ENCODE measurements at places on chromosomes 1 and 21.

DNA sequence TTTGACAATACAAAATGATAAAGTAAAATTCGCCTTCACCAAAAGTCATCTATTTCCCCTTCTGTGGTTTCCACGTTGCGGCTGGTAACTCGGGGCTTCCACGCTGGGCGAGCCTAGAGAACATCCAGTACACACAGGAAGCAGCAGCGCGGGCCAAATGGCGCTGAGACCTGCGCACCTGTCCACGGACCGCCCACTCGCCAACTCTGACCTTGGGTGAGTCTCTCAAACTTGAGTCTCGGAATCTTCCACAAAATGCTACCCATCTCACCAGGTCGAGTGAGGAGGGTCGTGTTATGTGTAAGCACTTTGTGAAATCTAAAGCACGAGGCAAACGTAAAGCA, 820 bp upstream of the TTF2 start:
- DNase-seq, result peak; percentile 55

DNA sequence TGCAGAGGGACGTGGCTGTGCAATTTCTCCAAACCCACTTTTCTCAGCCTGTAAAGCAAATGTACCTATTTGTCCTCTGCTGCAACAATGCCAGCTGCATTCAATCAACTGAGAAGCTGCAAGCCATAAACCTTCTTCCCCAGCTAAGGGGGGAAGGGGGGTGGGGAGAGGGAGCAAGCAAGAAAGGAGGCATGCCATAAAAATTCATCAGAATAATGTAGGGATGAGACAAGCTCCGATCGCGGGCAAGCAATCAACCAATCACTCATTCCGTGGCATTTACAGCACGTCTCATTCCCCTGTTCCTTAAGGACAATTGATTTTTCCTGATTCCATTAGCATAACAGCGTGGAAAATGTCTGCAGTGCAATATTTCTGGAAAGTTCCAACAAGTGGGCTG, 144.8 kb downstream of the DMRTA2 start:
- DNase-seq, result peak; percentile 19

GRCh38 chr1:116368241-116368640, 4.8 kb upstream of the ATP1A1 start:
- DNase-seq, result no peak

- no peak for DNase-seq
These were observed 4.1 kb downstream of the GPA33 start for GRCh38 chr1:167086033-167086432.

DNA sequence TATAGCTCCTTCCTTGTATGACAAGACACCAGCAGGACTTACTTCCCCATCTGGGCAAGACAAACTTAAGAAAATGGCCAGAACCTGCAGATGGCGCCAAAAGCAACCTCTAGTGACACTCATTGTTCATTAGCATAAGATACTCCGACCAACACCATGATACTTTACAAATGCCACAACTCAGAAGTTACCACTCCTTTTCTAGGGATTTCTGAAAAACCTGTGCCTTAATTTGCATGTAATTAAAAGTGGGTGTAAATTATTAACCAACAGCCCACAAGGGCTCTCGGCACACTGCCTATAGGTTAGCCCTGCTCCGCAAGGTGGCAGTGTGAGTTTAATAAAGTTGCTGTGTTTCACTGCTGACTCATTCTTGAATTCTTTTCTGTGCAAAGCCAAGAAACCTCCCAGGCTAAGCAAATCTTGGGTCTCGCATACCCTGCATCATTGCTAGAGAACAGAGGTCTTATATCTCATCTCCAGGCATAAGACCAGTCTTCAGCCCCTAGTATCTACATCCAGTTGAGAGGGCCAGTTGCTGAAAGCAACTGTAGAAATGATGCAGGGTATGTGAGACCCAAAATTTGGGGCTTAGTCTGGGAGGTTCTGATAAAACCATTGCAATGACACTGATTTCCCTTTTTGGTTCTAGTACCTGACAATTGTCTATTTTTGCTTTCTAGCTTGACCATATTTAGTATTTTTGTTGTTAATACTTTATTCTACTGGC, 86.4 kb downstream of the FAF1 start:
- peak; percentile 71 for DNase-seq

DNA sequence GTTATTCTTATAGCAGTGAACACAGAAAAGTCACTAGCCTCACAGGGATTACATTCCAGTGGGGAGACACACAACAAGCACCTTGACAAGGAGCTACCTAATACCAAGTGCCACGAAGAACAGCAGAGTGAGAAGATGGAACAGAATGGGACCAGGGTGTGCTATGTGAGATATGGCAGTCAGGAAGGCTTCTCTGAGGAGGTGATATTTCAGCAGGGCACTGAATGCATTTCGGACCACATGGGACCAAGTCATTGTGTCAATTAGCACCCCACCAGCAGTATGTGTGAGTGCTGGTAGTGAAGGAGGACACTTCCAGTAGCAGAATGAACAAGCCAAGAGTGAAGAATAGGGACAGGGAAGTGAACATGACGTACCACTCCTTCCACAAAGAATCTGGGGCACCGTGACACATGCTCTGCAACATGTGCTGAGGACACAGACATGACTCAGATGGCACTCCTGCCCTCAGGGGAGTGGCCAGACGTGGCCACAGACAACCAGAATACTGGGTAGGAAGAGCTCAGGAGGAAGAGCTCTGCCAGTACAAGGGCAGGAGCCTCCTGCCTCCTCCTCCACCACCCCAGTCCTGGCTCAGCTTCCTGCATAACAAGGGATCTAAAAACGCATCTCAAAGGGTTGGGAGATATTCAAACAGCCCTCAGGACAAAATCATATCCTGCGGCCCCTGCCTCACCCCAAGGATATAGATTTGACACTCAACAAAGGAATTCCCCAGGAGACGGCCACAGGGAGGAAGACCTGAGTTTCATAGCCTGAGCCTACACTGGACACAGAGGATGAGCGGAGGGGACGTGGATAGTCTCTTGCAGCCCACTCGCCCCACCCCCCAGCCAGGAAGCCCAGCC, 102.5 kb downstream of the TRABD2B start:
- DNase-seq, result no peak

- no peak for DNase-seq
These were observed 5.5 kb downstream of the RIPK4 start for GRCh38 chr21:41761211-41761933.

DNA sequence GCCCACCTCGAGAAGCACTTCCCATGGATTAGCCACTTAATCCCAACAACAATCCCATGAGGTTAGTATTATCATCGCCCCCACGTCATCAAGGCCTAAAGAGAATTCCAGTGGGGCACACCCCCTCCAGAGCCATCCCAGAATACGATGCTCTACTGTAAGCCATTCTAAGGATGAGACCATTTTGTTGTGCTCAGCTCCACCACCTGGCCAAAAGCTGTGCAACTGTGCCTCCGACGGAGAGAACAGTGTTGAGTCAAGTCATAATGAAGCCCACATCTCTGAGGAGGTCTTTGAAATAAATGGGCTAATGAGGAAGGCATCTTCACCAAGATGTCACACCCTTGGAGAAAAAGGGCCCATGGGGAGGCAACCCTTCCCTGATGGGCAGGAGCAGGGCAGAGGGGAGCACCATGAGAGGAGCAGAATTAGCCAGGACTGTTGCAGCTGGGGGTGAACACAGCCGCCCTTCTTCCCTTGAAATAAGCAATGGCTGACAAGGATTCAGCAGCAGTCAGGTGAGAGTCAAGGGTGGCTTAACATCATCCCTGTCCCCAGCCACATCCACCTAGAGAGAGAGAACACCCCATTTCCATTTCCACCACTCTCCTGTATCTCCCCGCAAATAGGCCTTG, 14.6 kb downstream of the SYF2 start:
- DNase-seq, result no peak

GRCh38 chr21:32308696-32309095, 10.0 kb downstream of the MRAP start:
- no peak for DNase-seq

DNA sequence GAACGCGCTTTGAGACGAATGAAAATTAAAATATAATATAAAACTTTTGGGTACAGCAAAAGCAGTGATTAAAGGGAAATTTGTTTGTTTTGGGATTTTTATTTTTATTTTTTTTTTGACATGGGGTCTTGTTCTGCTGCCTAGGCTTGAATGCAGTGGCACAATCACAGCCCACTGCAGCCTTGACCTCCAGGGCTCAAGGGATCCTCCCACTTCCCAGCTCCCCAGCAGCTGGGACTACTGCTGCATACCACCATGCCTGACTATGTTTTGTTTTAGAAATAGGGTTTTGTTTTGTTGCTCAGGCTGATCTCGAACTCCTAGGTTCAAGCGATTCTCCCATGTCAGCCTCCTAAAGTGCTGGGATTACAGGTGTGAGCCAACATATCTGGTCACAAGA, 30.3 kb downstream of the USP24 start:
- no peak for DNase-seq

- DNase-seq, result no peak
These were observed 205.1 kb upstream of the EDN2 start for GRCh38 chr1:41689558-41689981.

GRCh38 chr1:39900662-39901463, 854 bp downstream of the MYCL start:
- peak; percentile 71 for DNase-seq

DNA sequence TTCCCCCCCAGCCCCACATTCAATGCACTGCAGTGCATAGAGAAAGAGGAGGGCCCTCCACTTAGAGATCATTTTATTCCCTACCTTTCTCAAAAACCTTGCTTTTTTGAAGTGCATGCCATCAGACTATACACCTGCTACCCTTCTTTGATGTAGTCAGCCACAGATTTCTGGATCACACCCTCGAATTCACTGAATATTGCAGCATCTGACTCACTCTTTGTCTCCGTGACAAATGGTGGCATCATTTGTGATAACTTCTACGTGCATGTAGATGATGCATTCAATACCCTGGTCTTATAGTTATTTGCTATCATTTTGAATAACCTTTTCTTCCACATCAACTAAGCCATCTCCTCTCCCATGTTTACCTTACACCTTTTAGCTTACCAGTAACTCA, 310.3 kb upstream of the SGIP1 start:
- no peak for DNase-seq

DNA sequence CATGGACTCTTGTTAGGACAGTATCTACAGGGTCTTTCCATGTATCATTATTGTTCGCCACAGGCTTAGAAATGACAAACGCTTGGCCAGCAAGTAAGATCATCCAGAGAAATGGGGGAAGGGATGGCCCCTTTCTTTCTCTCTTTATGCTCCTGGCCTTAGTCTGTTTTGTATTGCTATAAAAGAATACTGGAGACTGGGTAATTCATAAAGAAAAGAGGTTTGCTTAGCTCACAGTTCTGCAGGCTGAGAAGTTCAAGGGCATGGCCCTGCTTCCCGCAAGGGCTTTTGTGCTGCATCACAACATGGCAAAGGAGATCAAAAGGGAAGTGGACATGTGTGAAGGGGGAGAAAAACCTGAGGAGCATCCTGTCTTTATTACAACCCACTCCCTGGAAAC, 41.0 kb downstream of the DNTTIP2 start:
- DNase-seq, result no peak

DNA sequence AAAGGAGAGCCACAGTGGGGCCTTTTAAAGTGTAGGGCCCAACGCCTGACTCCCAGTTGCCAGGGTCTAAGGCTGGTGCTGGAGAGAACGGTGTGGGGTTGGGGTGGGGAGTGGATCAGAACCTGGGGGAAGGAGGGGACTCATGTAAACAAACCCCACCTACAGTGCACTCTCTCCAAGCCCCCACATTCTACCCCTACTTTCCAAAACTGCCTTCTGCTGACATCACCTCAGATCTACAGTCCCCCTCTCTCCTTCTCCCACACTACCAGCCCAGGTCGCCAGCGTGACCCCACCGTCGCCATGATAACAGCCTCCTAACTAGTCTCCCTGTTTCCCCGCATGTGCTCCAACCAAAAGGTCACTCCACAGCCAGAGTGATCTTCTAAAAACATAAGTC, 26.6 kb downstream of the TNNT2 start:
- DNase-seq, result peak; percentile 3

DNA sequence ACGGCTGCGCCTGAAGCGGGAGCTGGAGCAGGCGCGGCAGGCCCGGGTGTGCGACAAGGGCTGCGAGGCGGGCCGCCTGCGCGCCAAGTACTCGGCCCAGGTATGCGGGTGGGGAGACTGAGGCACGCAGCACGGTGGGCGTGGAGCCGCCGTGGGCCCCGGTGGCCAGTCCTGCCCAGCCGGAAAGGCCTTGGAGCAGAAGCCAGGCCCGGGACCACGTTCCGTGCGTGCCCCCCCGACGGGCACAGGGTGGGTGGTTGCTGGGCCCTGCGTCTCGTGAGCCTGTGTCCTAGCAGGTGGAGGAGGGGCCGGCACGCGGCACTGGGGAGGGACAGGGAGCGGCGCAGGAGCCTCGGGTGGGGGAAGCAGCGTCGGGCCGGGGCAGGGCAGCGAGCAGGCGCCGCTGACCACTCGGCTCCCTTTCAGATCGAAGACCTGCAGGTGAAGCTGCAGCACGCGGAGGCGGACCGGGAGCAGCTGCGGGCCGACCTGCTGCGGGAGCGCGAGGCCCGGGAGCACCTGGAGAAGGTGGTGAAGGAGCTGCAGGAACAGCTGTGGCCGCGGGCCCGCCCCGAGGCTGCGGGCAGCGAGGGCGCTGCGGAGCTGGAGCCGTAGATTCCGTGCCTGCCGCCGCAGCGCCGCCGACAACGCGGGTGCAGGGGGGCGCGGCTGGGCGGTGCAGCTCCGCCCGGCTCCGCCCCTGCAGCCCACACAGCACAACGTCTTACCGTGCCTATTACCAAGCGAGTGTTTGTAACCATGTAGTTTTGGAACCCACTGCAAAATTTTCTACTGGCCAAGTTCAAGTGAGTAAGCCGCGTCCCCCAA, 78.2 kb downstream of the SKI start:
- DNase-seq, result no peak

GRCh38 chr1:247304031-247304430, 27.6 kb downstream of the ZNF496 start:
- DNase-seq, result no peak

- no peak for DNase-seq
These were observed 339.8 kb downstream of the PRDM2 start for GRCh38 chr1:14039582-14040430.

- no peak for DNase-seq
These were observed 59.4 kb upstream of the ROR1 start for GRCh38 chr1:63714482-63714760.

DNA sequence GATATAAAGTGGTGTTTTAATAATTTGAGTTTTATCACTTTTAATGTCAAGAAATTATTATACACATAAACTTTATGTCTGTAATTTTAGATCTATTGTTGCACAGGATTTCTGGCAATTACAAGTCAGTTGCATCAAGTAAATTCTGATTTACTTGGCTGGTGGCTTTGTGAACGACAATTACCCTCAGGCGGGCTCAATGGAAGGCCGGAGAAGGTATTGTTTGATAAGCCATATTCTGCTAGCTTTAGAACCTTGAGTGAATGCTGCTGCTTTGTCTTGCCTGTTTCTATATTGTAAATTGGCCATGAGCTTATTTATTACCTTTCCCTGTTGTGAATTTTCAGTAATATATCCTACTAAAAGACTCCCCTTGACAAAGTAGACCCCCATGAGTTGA, 4.6 kb upstream of the MSH4 start:
- no peak for DNase-seq

GRCh38 chr1:109255097-109255651, 5.8 kb downstream of the CELSR2 start:
- DNase-seq, result peak; percentile 66

DNA sequence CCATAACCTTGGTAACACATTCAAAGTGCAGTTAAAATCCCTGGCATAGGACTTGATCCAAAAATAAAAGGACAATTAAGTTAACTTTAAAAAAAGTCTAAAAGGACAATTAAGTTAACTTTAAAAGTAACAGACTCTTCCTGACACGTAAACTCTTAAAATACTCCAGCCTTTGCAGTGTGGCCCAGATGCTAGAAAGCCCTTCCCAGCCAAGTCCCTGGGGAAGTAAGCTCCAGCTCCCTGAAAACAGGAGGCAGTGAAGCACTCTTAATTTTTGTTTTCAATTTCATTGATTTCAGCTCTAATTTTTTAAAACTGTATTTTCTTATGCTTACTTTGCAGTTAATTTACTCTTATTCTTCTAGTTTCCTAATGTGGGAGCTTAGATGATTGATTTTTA, 5.1 kb upstream of the AIM2 start:
- DNase-seq, result peak; percentile 34
